Left lung (tissue), 14 donors: ENCODE measurements at places on chromosomes 1 and 21.

DNA sequence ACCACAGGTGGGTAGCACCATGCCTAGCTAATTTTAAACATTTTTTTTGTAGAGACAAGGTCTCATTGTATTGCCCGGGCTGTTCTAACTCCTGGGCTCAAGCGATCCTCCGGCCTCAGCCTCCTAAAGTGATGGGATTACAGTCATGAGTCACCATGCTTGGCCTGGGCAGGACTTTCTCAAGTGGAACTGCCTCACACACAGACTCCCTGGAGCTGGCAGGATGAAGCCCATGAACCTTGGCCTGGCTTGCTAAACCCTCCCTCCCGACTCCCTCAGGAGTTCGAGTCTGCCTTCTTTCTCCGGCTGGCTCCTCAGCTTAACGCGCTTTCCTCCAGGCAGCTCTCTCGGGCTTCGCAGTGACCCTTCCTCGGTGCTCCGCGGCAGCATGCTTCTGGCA, 7.7 kb upstream of the ECE1 start:
- no peak overlapping the region for H3K4me3 ChIP-seq
- H3K36me3 ChIP-seq, result no peaks in the 10 kb centered on the region
- H3K27me3 ChIP-seq, result no peaks in the 10 kb centered on the region
- H3K4me1 ChIP-seq, result peaks cover 64% of the 10 kb centered on the region
- H3K27ac ChIP-seq, result no peak overlapping the region

- H3K27me3 ChIP-seq, result no peaks in the 10 kb centered on the region
- H3K27ac ChIP-seq, result no peak overlapping the region
- H3K4me3 ChIP-seq, result no peak overlapping the region
- H3K36me3 ChIP-seq, result no peaks in the 10 kb centered on the region
Measured at GRCh38 chr1:87864676-87865075, 536.0 kb downstream of the LMO4 start.

DNA sequence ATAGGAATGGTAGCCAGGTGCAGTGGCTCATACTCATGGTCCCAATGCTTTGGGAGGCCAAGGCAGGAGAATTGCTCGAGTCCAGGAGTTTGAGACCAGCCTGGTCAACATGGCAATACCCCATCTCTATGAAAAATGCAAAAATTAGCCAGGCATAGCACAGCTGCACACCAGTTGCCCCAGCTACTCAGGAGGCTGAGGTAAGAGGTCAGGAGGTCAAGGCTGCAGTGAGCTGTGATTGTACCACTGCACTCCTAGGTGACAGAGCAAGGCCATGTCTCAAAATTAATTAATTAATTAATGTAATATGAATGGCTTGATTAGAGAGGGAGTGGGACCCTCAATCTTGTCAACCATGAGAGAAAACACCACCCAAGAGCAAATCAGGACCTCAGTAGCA, 198.7 kb upstream of the DUSP10 start:
- no peaks in the 10 kb centered on the region for H3K4me1 ChIP-seq
- no peaks in the 10 kb centered on the region for H3K27me3 ChIP-seq
- no peaks in the 10 kb centered on the region for H3K36me3 ChIP-seq
- H3K4me3 ChIP-seq, result no peak overlapping the region

- no peak for DNase-seq
- no peak overlapping the region for H3K4me3 ChIP-seq
- peak overlapping the region; percentile 29 for H3K27ac ChIP-seq
Measured at GRCh38 chr1:151606857-151607256, 5.0 kb upstream of the SNX27 start.

- no peak overlapping the region for H3K4me3 ChIP-seq
- no peaks in the 10 kb centered on the region for H3K36me3 ChIP-seq
- no peaks in the 10 kb centered on the region for H3K4me1 ChIP-seq
- no peak for DNase-seq
Measured at GRCh38 chr1:117582451-117582850, 23.4 kb upstream of the TENT5C start.

GRCh38 chr1:15160626-15161025, 7.1 kb downstream of the TMEM51 start:
- no peak overlapping the region for H3K27ac ChIP-seq
- H3K27me3 ChIP-seq, result no peaks in the 10 kb centered on the region
- no peak overlapping the region for H3K4me3 ChIP-seq
- H3K4me1 ChIP-seq, result peaks cover 4% of the 10 kb centered on the region

- no peak overlapping the region for H3K27ac ChIP-seq
- no peak overlapping the region for H3K4me3 ChIP-seq
- peaks cover 17% of the 10 kb centered on the region for H3K36me3 ChIP-seq
- no peak for DNase-seq
Measured at GRCh38 chr1:35532497-35533223, 24.5 kb downstream of the KIAA0319L start.

DNA sequence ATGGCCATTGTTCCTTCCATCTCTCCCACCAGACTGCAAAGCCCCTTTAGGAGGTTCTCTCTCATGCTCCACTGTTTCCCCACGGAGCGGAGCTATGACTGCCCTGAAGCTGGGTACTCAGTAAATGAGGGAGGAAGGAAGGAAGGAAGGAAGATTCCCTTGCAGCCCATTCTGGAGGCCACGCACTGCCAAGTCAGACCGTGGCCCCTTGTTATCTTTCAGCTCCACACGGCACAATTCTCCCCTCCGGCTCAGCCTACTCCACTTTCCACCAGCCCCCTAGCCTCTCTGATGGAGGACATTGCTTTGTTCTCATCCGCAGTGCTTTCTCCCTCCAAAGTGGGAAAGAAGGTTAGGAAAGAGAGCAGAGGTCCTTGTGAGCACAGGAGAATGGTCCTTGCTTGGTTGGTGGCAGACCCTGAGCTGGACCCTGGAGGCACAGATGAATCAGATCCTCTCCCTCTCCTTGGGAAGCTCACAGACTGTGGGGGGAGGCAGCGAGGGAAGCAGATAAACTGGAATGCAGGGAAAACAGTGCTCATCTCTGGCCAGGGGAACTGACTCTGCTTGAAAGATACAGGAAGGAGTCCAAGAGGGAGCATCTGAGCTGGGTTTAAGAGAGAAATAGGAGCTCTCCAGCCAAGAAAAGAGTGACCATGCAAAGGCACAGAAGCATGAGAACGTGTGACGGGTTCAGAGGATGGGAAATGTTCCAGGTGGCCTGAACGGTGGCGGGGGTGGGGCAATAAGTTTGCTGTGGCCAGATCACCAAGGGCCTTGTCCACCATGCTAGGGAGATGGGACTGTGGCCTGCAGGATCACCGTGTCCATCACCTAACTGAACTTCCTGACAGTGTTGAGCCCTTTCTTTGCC, 52.6 kb downstream of the GLIS1 start:
- no peaks in the 10 kb centered on the region for H3K4me1 ChIP-seq
- H3K4me3 ChIP-seq, result no peak overlapping the region
- H3K27ac ChIP-seq, result no peak overlapping the region

GRCh38 chr1:37825506-37825905, 17.5 kb upstream of the YRDC start:
- no peak overlapping the region for H3K4me3 ChIP-seq
- no peaks in the 10 kb centered on the region for H3K27me3 ChIP-seq
- H3K27ac ChIP-seq, result peak overlapping the region; percentile 77
- DNase-seq, result no peak
